ENCODE measurements at places on chromosomes 12 and 14. TPM values are rescaled to one million over a fixed set of nuclear protein-coding genes. Genes with fewer than 3 reads are reported as not detected.

Gene P2RX7
- 0.08 TPM for total RNA-seq

Gene STON2
- total RNA-seq = not detected

Gene IAPP
- not detected for total RNA-seq

Gene NXPH4
- 8.9 TPM for total RNA-seq

Gene GLT8D2
- 45.5 TPM for total RNA-seq

Gene PCED1B
- 5.4 TPM for total RNA-seq

Gene BCL11B
- total RNA-seq = not detected

Gene EML5
- total RNA-seq = 7.4 TPM

DNA sequence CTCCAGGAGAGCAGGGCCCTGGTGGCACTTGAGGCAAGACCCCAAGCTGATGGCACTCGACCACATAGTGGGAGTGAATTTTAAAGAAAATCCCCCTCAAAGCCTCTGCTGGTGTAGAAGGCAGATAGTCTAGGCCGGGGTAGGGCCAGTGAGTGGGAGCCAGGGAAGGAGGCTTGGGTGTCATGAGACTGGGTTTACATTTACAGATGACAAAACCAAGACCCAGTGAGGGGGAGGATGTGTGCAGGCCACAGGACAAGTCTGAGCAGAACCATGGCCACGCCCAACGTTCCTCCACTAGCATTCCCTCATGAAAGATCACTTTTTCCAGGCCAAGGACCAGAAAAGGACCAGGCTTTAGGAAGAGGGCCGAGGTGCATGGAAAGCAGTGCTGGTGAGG lies 42.0 kb downstream of the EVL start:
- peaks cover 6% of the 10 kb centered on the region for H3K27me3 ChIP-seq
- H3K36me3 ChIP-seq = no peaks in the 10 kb centered on the region
- DNase-seq = no peak

DNA sequence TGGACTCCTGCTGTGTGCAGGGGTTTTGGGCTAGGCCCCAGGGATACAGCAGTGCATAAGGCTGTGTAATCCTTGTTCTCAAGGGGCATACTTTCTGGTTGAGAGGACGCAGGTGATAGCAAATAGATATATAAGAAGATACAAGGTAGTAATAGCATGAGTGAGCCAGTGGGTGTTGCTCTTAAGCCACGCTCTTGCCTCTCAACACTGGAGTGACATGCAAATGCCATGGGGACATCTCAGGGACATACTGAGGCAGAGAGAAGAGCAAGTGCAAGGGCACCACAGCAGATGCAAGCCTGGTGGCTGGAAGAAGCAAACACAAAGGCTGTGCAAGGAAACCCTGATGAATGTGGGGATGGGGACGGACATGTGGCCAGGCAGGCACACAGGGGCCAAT lies 223.3 kb downstream of the CHST11 start:
- no peak overlapping the region for H3K4me3 ChIP-seq
- H3K4me1 ChIP-seq = no peaks in the 10 kb centered on the region
- H3K36me3 ChIP-seq = no peaks in the 10 kb centered on the region

GRCh38 chr12:14654416-14654815 lies 42.0 kb downstream of the GUCY2C start:
- no peak overlapping the region for H3K27ac ChIP-seq
- no peaks in the 10 kb centered on the region for H3K4me1 ChIP-seq
- no peak for DNase-seq
- no peaks in the 10 kb centered on the region for H3K27me3 ChIP-seq

DNA sequence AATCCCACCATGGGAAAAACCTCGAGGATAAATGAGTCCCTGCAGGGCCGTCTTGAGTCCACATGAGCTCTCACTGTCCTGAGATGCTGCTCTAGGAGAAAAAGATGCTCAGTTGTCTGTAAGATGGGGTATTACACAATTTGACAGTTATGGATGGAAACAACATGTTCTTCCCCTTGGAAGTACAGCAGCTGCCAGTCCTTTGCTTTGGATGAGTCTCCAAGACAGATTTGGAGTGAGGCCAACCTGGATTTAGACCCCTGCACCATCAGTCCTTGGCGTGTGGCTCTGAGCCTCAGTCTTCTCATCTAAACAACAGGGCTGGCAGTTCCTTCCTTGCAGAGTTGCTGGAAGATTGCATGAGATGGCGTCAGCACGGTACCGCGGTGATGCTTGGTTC lies 309.1 kb upstream of the FKBP4 start:
- no peak for DNase-seq
- peaks cover 3% of the 10 kb centered on the region for H3K27me3 ChIP-seq
- no peak overlapping the region for H3K4me3 ChIP-seq
- H3K27ac ChIP-seq = no peak overlapping the region
- peaks cover 12% of the 10 kb centered on the region for H3K4me1 ChIP-seq

DNA sequence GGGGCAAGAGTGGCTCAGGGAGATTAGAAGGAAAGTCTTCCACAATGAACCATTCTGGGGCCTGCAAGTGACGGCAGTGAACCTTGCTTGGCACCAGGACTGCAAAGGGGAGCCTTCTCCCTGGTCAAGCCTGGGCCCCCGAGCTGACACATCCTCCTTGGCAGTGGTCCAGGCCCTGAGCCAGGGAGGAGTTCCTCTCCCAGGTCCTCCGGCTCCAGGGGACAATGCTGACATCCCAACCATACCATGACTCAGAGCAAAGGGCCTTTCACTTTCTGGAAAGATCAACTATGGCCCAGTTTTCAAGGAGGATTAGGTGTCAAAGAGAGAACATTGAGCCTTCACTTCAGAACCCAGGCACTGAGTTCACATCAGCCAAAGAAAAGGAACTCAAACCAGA lies 756.5 kb upstream of the TBX3 start:
- H3K4me3 ChIP-seq = no peak overlapping the region
- no peaks in the 10 kb centered on the region for H3K27me3 ChIP-seq
- DNase-seq = peak; percentile 75
- H3K27ac ChIP-seq = peak overlapping the region; percentile 3

DNA sequence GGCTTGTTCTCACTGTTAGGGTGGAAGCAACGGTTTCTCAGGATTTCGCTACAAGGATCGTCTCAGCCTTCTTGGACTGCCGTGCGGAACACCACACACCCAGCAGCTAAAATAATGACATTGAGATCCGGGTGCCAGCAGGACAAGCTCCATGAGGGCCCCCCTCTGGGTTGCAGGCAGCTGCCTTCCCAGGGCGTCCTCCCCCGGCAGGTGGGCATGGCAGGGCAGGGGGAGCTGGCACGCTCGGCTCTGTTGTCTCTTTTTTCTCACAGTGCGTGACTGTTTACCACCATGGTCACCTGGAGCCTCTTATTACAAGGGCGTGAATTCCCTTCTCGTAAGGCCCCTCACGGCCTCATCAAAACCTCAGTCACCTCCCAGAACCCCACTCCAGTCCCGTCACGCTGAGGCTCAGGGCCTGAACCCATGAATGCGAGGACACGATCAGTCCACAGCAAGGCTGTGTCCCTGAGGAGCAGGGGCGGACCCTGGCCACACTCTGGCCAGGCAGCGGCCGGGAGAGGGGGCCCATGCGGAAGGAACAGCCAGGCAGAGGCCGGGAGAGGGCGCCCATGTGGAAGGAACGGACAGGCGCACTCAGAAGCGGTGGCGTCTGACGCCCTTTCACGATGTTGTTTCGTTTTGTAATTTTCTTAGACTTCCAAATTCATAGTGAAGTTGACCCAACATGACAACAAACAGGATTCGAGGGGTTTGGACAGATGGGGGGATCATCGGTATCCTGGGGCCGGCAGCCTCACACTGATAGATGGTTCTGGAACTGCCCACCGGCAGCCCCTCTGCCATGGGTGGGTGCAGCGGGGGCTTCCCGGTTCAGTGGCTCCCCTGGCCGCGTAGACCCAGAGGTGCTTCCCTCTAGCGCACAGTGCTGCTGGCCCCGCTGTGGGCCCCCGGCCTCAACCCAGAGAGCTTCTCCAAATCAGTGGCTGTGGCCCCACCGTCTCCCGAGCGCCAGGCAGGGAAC lies 10.0 kb downstream of the LRCOL1 start:
- peak overlapping the region; percentile 88 for H3K4me3 ChIP-seq
- H3K27ac ChIP-seq = no peak overlapping the region
- H3K27me3 ChIP-seq = peaks cover 26% of the 10 kb centered on the region
- DNase-seq = peak; percentile 18

DNA sequence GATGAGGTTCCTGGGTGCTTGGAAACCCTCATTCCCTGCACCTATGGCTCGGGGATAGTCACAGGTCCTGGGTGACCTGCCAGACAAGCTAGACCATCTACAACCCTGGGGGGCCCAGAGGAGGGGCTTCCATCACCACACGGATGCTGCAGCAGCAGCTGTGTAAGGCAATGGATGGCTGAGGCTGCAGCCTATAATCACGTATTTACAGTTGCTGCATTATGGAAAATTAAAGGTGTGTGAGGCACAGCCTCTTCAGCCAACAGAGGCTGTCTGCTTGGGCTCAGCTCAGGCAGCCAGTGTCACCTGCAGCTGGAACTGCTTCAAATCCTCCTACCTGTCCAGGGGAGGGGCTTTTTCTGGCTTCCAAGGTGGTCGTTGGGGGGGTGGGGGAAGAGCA lies 268.1 kb downstream of the CACNA1C start:
- H3K27ac ChIP-seq = no peak overlapping the region
- H3K4me3 ChIP-seq = no peak overlapping the region
- peaks cover 45% of the 10 kb centered on the region for H3K4me1 ChIP-seq
- H3K36me3 ChIP-seq = peaks cover 7% of the 10 kb centered on the region
- no peaks in the 10 kb centered on the region for H3K27me3 ChIP-seq

DNA sequence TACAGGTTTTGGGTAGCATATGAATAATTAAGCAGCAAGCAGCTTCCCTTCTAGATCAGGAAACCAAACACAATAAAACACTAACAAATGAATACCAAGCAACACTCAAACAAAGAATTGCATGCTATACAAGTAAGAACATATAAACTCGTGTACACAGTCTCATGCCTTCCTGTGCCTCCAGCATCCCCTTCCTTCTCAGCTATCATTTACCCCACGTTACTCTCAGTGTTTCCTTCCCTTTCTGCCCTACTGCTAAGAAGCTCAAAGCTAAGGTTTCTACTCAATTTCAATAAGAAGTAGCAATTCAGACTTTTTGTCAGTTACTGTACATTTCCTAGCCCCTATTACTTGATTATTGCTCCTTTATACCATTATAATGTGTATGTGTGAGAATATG lies 81.0 kb downstream of the DUSP16 start:
- no peak for DNase-seq
- peaks cover 16% of the 10 kb centered on the region for H3K36me3 ChIP-seq
- no peak overlapping the region for H3K4me3 ChIP-seq
- H3K27ac ChIP-seq = no peak overlapping the region
- no peaks in the 10 kb centered on the region for H3K4me1 ChIP-seq

DNA sequence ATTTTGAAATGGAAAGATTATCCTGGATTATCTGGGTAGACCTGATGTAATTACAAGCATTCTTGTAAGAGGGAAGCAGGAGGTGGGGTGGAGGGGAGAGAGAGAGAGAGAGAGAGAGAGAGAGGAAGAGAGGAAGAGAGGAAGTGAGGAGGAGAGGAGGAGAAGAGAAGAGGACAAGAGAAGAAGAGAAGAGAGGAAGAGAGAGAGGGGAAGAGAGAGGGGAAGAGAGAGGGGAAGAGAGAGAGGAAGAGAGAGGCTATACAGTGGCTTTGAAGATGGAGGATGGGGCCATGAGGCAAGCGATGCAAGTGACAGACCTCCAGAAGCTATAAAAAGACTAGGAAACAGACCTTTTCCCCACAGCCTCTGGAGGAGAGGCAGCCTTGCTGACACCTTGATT lies 13.7 kb upstream of the CHST11 start:
- H3K4me3 ChIP-seq = no peak overlapping the region
- no peaks in the 10 kb centered on the region for H3K36me3 ChIP-seq
- peaks cover 57% of the 10 kb centered on the region for H3K27me3 ChIP-seq

DNA sequence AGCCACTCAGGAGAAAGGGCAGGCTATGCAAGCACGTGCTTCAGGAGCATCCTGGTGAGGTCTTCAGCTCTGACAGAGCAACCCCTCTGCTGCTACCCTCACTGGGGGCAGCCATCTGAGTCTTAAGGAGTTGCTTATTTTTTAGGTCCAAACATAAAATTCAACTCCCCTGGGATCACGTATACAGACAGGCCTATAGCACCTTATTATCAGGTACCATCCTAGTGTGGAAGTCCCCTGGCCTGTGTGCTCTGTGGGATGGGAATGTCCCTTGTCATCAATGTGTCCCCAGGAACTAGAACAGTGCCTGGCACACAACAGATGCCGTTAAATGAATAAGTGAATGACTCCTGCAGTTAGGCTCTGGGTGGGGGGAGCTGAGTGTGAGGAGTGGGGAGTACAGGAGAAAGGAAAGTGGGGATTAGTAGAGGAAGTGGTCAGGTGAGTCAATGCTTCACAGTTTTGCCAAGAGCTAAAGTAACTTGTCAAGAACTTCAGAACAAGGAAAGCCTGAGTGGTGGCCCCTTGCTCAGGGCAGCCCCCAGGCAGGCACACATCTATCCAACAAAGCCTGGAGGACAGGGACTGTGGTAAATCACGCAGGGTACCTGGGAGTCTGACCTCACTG lies 33.5 kb downstream of the DAD1 start:
- peaks cover 2% of the 10 kb centered on the region for H3K27me3 ChIP-seq
- DNase-seq = no peak
- peak overlapping the region; percentile 74 for H3K4me3 ChIP-seq
- peak overlapping the region; percentile 93 for H3K27ac ChIP-seq
- peaks cover 51% of the 10 kb centered on the region for H3K4me1 ChIP-seq

DNA sequence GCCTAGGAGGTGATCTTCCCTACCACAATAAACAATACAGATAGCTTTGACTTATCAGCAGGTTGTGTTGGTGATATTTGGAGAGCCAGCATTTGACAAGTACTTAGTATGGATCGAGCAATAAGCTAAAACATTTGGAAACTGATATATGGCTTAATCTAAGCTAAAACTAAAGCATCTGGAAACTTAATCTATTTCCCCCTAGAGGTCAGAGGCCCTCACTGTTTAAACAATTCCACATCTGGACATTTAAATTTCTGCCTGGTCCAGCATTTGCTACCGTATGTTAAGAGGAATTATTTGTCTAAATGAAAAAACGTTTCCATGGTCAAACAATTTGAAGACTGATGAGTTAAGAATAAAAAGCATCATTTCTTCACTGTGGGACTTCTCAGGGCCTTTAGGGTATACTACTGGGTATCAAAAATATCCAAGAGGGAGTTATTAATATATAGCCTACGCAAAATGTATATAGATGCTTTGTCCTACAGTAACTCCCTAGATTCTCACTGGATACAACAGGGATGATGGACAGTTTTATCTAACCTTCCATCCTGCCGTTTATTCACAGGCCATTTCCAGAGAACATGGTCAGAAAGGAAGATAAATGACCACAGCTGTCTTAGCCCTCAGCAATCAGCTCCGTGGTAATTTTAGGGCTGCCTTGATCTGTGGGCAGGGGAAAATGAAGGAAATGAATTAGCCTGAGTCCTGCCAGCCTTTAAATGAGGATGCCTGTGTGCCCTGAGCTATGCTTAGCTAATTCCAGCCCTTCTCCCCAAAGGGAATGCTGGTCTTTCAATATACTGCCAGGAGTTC lies 135.4 kb upstream of the NUDT4 start:
- peaks cover 21% of the 10 kb centered on the region for H3K4me1 ChIP-seq
- no peak overlapping the region for H3K27ac ChIP-seq
- peaks cover 10% of the 10 kb centered on the region for H3K36me3 ChIP-seq
- DNase-seq = no peak
- H3K27me3 ChIP-seq = peaks cover 1% of the 10 kb centered on the region

Data from HFFc6 (cell line).